ENCODE measurements at places on chromosomes 13 and 19. TPM values are rescaled to one million over a fixed set of nuclear protein-coding genes. Genes with fewer than 3 reads are reported as not detected.

Gene PRDX2
- total RNA-seq: 508 TPM

Gene TEKTIP1
- 1.6 TPM for total RNA-seq

Gene LRRC63
- not detected for total RNA-seq

Gene WDR87
- not detected for total RNA-seq

Gene PDX1
- not detected for total RNA-seq

Gene CEACAM3
- not detected for total RNA-seq

Gene PSG5
- not detected for total RNA-seq

Gene SMIM24
- total RNA-seq: 6.0 TPM

Gene KLHL1
- total RNA-seq: not detected

Gene SBK3
- 0.17 TPM for total RNA-seq

- DNase-seq: no peak
Measured at GRCh38 chr13:47298506-47298905, 401.7 kb upstream of the HTR2A start.

GRCh38 chr19:54332149-54332548 is 6.8 kb downstream of the LILRA4 start:
- peak; percentile 22 for DNase-seq

- peak; percentile 13 for DNase-seq
Measured at GRCh38 chr13:29195456-29195855, 375.3 kb downstream of the MTUS2 start.

- DNase-seq: no peak
Measured at GRCh38 chr19:44553478-44554171, 24.1 kb upstream of the CEACAM20 start.

DNA sequence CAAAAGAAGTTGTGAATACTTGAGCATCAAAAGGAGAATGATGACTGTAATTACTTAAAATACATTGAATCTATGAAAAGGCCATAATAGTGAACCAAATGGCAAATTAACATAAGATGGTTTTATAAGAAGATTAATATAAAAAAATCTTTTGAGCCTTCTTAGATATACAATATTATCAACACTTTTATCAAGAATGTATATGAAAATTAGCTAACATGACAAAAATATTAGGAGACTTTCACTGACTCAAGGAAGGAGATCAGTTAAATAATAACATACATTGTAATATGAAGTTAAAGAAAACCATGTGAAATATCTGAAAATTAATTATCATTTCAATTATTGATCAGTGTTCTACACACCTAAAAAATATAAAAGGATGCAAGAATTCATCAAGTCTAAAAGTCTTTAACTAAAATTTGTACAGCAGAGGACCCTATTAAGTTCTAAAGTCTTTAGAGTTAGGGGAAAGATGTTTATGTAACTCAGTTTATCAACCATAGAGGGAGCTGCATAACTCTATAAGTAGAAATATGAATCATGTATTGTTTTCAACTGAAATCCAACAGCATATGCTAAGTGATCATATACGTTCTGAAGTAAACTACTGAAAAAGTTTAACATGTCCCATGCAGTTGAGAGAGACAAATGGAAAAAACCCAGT is 756.1 kb upstream of the MIR17HG start:
- DNase-seq: no peak

DNA sequence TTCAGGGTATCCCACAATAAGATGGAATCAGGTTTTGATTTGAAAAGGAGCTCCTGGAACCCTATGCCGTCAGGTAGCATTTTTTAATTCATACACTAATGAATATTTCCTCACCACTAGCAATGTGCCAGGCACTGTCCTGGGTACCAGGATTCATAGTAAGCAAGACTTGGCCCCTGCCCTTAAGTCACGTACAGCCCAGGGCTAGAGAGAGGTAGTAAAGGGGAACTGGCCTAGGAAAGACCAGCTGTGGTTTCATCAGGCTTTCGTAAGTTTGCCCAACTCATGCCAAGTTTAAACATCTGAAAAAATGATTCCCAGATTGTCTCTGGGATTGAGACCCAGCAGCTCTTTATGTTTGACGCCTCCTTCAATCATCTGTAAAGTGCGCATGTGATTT is 45.9 kb upstream of the AMER2 start:
- no peak for DNase-seq

GRCh38 chr13:93480553-93481106 is 254.0 kb downstream of the GPC6 start:
- no peak for DNase-seq

DNA sequence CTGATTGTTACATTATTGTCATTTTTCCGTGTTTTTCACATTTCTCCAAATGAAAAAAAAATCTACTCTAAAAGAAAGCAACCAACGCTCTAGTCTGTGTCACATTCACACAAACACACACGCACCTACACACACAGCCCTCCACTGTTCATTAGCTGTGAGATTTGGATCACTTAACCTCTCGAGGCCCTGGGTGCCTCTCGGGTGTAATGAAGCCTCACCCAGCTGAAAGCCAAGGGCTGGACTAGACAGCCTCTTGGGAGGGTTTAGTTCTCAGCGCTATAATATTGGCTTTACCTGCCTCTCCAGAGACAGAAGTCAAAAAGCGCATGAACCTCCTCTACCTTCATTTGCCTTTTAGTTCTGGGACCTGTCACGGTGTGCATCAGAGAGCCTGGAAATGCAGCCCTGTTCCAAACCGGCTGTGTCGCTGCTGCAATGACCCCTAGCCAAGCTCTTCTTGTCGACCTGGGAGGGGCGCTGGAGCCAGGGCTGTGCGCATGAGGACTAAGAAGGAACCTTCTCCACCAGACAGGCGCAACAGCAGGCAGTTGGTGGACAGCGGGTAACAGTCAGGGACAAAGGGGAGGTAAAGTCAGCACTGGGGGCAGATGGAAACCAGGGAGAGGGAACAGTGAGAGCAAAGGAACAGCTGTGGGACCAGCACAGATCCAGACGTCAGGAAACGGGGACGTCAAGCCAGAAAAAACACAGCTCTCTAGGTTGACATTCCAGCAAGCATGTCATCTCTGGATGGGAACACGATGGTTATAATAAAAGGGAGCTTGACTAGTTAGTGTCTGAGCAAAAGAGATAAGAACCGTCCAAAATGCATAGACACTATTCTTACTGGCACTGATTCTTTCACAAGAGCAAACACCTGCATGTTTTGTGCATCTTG is 375.9 kb downstream of the EFNB2 start:
- no peak for DNase-seq

DNA sequence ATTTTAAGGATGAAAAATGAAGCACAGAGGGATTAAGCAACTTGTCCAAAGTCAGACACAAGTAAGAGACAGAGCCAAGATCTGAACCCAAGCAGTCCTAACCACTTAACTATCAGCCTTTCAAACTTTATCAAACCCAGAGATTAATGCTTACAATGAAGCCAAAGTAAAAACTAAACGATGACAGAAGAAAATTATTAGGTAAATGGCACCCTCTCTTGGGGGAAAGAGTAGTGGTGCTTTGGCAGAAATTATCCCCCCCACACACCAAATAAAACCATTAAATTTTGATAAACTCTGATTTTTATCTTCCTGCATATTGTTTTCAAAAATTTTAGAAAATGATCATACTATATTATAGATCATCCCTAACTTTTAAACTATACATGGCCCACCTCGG is 329.2 kb downstream of the SLC7A1 start:
- DNase-seq: no peak

GRCh38 chr19:48340995-48341394 is 15.6 kb downstream of the EMP3 start:
- no peak for DNase-seq

GRCh38 chr19:54160854-54161253 is 1.3 kb upstream of the LENG1 start:
- DNase-seq: no peak

- peak; percentile 67 for DNase-seq
Measured at GRCh38 chr13:94674609-94675348, 37.6 kb downstream of the SOX21 start.

DNA sequence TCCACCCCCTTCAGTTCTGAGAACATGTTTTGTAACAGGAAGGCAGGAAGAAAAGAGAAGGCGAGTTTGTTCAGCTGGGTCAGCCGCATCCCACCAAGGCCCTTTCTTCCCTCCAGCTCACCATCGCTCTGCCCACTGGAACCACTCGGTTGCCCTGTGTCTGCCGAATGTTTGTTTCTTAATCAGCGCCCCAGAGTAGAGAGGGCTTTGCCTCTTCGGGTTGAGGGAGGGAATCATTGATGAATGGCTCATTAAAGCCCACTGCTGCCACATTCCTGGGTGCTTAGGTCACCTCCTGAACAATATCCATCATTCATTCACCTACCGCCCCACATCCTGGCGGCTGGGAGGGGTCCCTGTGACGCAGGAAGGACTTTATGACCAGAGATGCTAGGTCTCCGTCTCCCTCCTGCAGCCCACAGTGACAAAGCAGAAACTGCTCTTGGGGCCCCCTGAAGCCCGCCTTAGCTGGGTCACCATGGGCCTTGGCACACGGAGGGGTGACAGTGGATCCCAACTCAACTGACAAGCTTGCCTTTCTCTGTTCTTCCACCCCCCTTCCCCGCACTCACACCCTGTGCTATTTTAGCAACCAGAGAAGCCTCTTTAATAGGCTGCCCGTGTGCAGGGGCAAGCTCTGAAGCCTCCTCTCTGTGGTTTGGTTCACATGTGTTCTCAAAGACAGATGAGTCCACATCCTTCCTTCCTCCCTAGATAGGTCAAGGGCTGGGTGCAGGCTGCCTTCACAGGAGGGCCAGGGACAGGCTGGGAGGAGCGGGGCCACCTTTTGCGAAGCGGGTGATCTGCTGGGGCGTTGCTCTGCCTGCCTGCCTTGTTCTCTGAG is 46.2 kb downstream of the ACTN4 start:
- DNase-seq: peak; percentile 83

DNA sequence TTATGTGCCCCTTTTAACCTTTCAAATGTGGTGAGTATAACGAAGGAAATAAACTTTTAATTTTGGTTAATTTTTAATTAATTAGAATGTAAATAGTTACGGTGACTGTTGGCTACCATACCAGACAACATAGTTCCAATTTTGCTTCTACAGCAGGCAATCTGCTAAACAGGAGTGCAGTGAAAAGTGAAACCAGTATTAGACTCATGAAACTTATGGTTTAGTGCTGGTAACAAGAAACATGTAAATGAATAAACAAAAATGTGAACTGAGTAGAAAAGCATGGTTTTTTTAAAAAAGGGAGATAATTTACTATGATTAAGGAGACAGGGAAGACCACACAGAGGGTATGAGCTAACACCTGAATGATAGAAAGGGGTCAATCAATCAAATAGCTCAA is 478.4 kb downstream of the PCDH9 start:
- no peak for DNase-seq

GRCh38 chr13:29355029-29355428 is 240.5 kb downstream of the SLC7A1 start:
- no peak for DNase-seq

GRCh38 chr13:64551755-64552154 is 2678.4 kb downstream of the PCDH9 start:
- no peak for DNase-seq

GRCh38 chr13:26628706-26629105 is 71.2 kb downstream of the WASF3 start:
- DNase-seq: peak; percentile 25

- no peak for DNase-seq
Measured at GRCh38 chr19:16970821-16971220, 55.8 kb downstream of the CPAMD8 start.

DNA sequence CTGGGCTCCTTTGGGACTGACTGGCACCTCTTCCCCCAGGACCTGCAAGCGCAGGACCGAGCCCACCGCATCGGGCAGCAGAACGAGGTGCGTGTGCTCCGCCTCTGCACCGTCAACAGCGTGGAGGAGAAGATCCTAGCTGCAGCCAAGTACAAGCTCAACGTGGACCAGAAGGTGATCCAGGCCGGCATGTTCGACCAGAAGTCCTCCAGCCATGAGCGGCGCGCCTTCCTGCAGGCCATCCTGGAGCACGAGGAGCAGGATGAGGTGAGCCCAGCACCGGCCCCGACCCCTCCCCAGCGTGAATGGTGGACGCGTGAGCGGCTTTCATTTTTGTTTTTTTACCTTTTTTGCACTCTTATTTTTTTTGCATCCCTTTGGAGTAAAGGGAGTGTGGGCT is 56.0 kb upstream of the LDLR start:
- DNase-seq: no peak

- no peak for DNase-seq
Measured at GRCh38 chr19:1164684-1165531, 9.2 kb downstream of the SBNO2 start.

DNA sequence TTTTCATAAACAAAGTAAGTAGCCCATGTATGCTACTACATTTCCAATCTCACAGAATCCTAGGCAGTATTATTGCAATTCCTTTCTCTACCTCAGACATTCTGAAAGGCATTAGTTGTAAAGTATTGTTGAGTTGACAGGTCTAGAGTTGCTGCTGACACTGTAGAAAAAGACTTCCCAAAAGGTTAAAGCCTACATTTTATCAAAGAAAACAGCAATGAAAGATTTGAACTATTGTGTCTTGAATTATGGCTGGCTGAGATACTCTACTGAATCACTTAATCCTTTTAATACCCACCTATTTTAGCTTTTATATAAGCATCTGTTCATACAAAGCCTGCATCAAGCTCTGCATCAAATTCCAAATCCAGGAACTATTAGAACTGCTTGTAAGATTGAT is 1082.0 kb downstream of the OLFM4 start:
- DNase-seq: no peak

DNA sequence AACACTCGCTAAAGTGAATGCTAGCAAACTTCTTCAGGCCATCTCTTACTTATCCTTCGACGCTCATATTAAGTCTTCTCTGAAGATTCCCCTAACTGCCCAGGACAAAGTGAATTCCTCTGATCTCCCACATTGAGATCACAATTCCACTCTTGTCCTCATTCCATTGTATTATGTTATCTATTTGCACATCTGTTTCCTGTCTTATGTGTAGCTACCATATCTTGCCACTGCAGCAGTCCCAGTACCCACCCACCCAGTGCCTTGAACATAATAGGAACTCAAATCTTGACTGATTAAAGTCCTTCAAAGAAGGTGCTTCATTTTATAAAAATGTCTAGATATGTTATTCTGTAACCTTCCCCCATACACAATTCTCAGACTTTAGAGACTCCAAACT is 702.3 kb downstream of the DIAPH3 start:
- no peak for DNase-seq

DNA sequence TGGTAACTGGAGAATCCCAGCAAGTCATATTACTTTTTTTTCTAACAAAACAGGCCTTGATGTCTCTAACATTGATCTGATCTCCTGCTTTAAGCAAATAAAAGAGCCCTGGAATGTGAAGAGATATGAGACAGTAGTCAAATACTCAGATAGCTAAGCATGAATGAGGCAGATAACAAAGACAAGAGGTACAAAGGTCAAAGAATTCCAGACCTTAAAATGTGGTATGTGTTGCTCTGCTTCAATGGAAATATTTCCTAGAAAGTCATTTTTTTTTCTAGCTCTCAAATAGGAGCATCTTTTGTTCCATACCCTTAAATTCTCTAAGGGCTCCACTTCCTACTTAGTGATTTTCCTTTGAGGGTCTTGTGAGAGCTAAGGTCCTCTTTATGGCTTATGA is 54.6 kb downstream of the ZNF254 start:
- DNase-seq: no peak
